ENCODE measurements at places on chromosomes 4 and X.
A peak's percentile ranks its signal among the peaks of the same experiment; 100 is the strongest.

GRCh38 chrX:71992711-71993110 lies 82.1 kb downstream of the NHSL2 start:
- no peak for DNase-seq

DNA sequence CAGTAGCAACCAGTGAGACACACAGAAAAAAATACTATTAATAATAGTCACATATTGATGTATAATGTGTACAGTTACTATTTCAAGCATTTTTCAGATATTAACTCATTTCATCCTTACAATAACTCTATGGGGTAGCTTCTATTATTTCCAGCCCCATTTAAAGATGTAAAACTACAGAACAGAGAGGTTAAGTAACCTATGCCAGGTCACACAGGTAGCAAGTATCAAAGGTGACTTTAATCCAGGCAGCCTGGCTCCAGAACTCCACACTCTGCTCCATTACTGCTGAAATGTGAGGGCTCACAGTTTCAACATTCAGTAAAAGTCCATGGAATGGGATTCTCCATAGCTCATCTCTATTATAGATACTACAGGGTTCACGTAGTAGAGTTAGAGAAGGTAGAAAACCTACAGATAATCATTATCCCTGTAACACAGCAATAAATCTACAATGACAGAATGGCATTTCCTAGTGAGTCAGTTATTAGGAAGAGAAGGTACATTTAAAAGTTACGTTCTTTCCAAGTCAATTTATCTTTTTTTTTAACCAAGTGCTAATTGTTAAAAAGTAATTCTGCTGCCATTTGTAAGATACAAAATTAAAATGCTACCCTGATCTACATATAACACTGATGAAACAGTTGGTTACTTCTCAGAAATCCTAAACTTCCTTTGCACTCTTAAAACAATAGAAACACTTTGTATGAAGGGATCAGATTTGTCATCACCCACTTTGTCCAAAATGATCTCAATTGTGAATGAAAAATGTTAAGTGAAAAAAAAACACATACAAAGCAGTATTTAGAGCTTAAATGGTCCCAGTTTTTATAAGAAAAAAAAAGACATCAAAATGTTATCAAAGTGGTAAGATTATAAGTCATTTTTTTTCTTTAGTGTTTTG lies 18.7 kb downstream of the RELL1 start:
- no peak for DNase-seq

GRCh38 chr4:60259781-60260180 lies 940.3 kb upstream of the ADGRL3 start:
- no peak for DNase-seq

DNA sequence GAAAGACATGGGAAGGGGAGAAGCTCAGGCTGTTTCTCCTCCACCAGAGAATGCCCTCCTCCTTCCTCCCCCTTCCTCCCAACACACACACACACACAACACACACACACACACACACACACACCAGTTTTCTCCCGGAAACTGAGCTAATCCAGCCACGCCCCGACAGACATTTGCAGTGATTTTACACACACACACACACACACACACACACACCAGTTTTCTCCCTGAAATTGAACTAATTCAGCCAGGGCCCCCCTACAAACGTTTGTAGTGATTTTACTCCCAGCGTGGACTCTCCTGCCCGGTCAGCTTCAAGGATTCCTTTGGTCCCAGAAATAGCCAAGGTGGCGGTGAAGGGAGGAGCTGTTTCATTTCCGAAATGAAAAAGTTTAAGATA lies 32.9 kb upstream of the STX18 start:
- DNase-seq = peak; percentile 95

GRCh38 chrX:47771473-47771872 lies 65.2 kb upstream of the ZNF81 start:
- no peak for DNase-seq

DNA sequence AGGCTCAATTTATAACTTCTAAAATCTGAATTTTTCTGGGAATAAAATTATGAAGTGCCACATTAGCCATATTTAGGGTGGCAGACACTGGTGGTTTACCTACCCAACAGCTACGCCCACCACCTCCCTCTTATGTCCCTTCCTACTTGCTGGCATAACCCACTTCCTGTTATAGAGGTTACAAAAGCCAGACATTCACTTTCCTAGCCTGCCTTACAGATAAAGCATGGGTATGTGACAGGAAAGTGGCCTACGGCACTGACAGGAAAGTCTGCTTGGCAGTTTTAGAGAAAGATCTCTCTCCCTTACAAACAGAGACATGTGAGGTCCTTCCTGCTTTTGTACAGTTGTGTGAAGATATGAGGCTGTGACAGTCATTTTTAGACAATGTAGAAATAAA lies 12.4 kb downstream of the DDX53 start:
- DNase-seq = no peak

- DNase-seq = no peak
These were observed 524.0 kb downstream of the DMD start for GRCh38 chrX:32687379-32687778.

DNA sequence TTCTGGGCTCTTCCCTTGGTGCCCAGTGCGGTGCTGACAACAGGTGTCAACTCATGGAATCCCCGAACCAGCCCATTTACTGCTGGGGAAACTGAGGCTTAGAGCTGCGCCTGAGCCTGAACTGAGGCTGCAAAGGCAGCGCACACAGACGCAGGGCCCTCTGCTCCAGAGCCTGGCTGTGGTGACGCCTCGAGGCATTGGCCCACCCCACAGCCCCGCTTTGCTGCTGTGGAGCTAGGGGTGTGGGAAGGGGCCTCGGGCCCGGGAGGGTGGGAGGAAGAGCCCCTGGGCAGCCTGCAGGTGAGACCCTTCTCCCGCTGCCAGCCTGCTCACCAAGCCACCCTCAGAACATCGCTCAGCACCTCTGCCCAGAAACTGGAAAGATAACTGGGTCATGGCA lies 97.4 kb upstream of the LRPAP1 start:
- no peak for DNase-seq

DNA sequence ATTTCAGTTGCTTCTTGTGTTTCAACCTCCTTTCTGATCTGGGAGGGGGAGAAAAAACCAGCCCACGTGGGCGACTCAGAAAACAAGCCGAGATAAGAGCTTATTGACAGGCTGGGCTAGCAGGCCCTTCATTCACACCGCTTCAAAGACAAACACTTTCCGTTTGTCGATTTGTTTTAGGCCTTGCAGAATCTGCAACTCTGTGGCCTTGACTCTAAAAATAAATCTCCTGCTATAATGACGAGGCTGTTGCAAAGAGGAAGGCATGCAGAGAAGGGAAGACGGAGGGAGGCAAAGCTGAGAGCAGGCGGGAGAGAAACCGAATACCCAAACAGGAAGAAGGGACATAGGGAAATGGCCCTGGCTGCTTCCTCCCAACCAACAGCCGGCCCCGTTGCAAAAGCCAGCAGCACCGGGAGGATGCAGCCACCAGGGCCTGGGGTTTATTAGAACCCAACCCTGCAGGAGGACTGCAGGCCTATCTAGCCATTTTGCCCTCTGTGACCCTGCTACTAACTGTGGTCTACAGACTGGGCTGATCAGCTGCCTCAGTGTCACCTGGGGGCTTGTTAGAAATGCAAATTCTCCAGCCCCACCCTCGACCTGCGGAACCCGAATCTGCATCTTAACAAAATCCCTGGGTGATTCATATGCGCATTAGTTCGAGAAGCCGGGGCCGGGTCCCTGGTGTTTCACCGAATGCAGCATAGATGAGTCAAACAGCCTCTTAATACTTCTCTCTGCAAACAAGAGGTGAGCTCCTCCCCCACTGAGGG lies 325.5 kb downstream of the BCOR start:
- DNase-seq = peak; percentile 30

DNA sequence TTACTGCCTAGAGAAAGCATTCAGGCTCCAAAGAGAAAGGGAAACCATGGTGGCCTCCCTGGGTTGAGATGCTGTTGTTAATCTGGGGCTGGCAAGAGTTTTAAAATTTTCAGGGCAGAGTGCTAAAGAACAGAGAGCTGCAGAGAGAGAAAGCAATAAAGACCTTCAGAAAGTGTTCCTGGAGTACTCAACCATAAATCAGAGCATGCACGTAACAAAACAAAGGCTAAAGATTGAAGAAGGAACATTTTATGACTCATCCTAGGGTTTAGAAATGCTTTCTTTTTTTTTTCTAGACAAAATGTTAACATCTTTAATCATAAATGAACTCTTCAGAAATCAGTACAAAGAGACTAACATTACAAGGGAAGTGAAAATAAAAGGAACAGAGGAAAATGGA lies 562.3 kb upstream of the NDST4 start:
- DNase-seq = no peak

DNA sequence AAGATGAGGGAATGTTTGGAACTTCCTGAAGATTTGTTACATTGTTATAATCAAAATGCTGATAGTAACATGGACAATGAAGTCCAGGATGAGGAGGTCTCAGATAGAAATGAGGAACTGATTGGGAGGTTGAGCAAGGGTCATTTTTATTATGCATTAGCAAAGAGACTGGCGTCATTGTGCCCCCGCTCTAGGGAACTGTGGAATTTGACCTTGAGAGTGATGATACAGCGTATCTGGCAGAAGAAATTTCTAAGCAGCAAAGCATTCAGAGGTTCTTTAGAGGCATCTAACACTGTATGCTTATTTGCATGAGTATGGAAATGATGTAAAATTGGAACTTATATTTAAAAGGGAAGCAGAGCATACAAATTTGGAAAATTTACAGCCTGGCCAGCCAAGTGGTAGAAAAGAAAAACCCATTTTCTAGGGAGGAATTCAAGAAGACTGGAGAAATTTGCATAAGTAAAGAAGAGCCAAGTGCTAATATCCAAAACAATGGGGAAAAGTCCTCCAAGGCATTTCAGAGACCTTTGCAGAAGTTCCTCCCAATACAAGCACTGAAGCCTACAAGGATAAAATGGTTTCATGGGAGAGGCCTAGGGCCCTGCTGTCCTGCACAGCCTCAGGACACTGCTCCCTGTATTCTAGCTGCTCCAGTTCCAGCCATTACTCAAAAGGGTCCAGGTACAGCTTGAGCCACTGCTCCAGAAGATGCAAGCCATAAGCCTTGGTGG lies 483.0 kb upstream of the NDST4 start:
- no peak for DNase-seq

- no peak for DNase-seq
These were observed 41.8 kb downstream of the RAB40A start for GRCh38 chrX:103477496-103477895.

GRCh38 chr4:74117024-74117534 lies 18.1 kb upstream of the CXCL2 start:
- DNase-seq = peak; percentile 77

GRCh38 chr4:93217431-93217830 lies 611.1 kb upstream of the ATOH1 start:
- DNase-seq = no peak

GRCh38 chr4:188190461-188190860 lies 51.2 kb downstream of the TRIML1 start:
- peak; percentile 28 for DNase-seq

GRCh38 chr4:173170182-173170778 lies 1.7 kb downstream of the GALNT7 start:
- no peak for DNase-seq

GRCh38 chrX:3713937-3714434 lies 537 bp upstream of the PRKX start:
- no peak for DNase-seq

GRCh38 chrX:43718956-43719355 lies 62.9 kb downstream of the MAOA start:
- no peak for DNase-seq

GRCh38 chrX:124719060-124719459 lies 372.7 kb downstream of the SH2D1A start:
- DNase-seq = no peak

DNA sequence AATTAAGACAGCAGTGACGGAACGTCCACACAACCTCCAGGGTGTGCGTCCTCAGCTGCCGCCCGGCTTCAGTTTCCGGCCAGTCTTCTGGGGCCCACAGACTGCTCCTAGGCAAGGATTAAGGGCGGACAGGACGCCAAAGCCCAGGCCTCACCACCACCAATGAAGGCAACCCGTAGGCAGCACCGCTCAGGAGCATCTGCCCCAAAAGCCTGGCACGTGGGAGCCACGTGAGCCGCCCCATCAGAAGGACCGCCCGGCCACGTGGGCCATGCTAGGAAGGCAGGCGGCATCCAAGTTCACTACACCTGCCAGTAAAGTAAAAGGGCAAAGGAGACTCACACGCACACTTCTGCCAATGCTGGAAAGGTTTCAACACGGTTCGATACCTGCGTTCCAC lies 14.3 kb downstream of the FAM53A start:
- DNase-seq = no peak

DNA sequence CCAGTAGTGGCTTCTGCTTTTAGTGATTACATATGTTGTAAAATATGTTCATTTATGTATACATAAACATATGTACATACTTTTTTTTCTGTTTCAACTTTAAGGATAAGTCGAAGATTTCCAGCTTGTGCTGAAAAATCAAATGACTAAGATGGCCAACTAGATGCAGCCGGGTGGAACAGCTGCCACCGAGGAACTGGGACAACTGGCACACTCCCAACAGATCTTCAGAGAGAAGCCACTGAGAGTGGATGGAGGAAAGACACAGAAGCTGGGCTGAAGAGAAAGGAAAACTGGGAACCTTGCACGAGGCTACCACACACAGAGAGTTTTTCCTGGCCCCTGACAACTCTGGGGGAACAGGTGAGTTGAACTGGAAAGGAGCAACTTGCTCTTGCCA lies 207.5 kb downstream of the FAM47B start:
- DNase-seq = no peak

DNA sequence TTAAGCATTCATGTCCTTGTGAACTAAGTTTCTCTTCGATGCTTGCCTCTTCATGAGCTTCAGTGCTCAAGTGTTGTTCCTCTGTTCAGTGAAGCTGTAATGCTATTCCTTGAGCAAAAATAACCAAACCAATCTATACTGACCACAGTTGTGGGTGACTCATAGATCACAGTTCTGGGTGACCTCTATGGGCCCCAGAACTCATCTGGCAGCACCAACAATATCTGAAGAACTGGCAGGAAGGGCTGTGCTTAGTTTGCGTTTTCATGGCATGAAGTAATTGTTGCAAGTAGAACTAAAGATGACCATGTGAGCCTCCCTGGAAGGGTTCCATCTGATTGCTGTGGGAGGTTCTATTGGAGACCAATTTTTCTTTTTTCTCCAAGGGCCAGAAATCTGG lies 106.2 kb downstream of the CCNG2 start:
- DNase-seq = no peak

GRCh38 chrX:68199062-68199848 lies 234.0 kb downstream of the OPHN1 start:
- DNase-seq = no peak

GRCh38 chr4:129218360-129218759 lies 122.4 kb downstream of the C4orf33 start:
- no peak for DNase-seq

GRCh38 chr4:120672558-120673147 lies 249.9 kb downstream of the PRDM5 start:
- DNase-seq = no peak

GRCh38 chr4:48891028-48891619 lies 15.4 kb downstream of the OCIAD2 start:
- DNase-seq = no peak

GRCh38 chr4:80322716-80323115 lies 12.8 kb upstream of the CFAP299 start:
- DNase-seq = no peak
